Hematopoietic multipotent progenitor cell treated with erythropoietin and hydrocortisone succinate and interleukin-3 and kit ligand, for 4 days (in vitro differentiated cells): ENCODE measurements at places on chromosomes 12 and 14.

DNA sequence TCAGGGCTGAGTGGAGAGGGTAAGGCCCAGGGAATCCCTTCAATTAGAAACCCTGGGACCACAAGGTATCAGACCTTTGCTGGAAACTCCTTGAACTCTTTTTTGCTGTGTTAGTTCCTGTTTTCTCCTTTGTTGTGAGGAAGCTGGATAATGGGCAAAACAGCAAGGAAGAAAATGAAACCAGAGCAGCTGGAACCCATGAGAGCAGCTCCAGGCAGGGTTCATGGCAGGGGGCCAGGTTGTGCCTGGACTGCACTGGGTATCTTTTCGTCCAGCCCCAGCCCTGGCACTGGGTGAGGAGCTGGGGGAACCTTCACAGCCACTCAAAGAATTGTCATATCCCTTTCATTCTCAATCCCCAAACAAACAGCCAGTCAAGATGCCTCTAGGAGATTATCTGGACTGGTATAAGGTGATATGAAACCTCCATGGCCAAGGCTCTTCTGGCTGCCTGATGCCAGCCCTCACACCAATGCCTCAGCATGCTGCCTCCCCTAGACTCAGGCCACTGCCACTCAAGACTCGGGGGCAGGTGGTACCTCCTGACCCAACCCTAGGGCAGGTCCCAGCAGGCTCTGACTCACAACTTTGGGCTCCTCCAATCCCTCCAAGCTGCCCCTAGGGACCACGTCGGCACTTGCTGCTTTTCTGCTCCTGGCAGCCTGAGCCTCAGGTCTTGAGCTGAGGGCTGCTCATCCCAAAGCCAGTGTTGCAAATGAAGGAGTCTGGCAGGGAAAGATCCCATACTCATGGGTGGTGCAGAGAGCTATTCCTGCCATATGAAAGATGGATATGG, 16.5 kb downstream of the FAM186B start:
- peak; percentile 73 for DNase-seq

GRCh38 chr12:8828257-8829124, 6.1 kb downstream of the A2ML1 start:
- DNase-seq, result peak; percentile 17

DNA sequence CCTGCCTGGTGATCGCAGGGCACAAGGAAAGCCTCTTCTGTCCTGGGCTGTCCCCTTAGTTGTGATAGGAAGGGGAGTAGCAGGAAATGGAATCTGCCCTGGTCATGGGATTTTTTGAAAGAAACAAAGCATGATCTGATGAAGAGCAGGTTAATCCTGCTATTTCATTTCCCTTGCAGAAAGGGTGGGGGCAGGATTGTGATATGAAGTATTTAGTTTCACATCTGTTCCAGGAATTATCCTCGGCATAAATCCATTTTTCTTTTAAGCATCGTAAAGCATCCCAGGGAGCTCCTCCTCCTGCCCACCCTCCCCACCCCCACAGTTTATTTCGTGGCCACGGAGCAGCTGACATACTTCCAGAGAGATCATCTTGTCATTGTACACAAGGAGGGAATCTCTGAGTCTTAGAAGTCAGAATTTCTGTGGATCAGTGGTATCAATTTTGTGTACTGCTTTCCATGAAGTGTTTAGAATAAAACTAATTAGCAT, 53.1 kb downstream of the TGFB3 start:
- no peak for DNase-seq

GRCh38 chr12:12890543-12891079, 751 bp upstream of the GPRC5A start:
- DNase-seq, result peak; percentile 53

DNA sequence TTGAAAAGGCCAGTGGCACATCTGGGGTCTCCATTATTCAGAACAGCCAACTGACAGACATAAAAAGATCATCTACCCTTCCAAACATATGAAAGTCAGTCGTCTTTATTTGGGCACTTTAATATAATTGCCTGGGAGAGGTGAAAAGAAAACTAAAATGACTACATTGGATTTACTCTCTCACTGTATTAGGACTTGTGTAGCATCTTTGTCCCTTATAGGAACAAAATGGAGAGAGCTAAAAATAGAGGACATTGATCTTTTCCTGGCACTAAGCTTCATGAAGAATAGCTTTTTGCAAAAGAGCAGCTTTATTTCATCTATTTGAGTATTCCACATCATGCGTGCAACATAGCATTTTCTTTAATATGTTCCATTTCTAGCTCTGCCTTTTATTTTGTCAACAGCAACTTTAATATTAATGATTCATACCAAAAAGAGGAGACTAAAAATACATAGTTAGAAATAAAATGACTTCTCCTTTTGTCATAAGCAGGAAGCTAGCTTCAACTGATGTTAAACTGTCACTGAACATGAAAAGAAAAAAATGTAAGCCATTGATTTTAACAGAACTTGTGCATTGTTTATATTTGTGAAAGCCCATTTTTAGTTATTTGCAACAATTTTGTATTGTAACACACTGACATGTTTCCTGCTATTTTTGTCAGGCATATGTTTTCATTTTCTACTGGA, 254.6 kb downstream of the SEC23A start:
- peak; percentile 38 for DNase-seq

DNA sequence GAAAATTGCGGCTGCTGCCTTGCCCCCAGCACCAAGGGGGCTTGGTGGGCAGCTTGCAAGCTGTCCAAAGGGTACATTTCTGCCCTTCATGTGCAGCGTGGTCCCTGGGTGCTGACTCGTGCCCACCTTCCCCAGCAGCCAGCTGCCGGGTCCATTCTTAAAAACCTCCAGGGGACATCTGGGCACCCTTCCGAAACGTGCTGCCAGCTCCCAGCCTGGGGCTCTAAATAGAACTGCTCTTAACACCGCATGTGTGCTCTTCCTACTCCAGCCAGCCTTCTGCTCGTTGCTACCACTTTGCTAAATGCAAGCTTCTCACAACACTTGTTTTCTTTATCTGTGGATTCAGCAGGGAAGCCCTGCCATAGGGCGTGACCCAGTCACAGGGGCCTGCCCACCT, 66.0 kb downstream of the RIMBP2 start:
- DNase-seq, result no peak

- no peak for DNase-seq
Observed at GRCh38 chr12:94534774-94535509, 75.3 kb upstream of the CEP83 start.

- DNase-seq, result peak; percentile 74
Observed at GRCh38 chr14:90758959-90759358, 57.3 kb downstream of the TTC7B start.

DNA sequence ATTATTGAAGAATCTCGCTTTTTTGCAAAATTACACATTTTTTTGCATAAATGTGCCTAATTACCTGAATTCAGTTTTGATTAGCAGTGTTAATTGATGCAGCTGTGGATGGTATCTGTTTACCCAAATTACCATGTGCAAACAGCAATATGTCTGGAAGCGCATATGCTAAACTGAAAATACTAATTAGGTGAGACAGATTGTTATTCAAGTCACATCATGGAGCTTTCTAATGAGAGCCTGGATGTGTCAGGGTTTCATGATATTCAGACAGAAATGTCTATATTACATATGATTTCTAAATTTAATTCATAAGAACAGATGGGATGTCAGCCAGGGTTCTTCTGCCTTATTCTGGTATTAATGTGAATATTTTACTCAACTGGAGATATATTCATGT, 74.9 kb downstream of the RMST start:
- no peak for DNase-seq

- DNase-seq, result no peak
Observed at GRCh38 chr14:88863167-88863566, 38.7 kb downstream of the TTC8 start.

DNA sequence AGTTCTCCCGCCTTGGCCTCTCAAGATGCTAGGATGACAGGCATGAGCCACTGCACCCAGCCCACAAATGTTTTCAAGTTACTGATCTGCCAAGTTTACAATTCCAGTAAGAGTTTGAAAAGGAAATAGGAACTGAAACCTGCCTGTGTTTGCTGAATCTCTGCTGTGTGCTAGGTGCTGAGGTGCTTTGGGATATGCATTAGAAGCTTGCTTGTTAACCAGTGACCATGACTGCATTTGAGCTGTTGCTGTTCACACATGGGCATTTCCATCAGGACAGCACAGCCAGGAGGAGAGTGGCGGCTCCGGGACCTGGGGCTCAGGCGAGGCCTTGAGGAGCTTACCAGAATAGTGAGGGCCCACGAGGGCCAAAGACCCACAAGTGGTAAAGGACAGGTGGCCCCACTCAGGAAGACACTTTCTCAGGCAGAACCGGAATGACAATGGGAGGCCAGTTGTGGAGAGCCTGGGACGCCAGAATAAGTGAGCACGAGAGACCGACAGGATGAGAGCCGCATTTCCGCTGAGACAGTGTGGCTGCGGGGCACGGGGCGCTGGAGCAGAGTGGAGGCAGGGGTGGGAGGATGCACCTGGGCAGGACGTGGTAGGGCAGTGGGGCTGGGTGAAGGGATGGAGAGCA, 54.5 kb upstream of the MMP17 start:
- no peak for DNase-seq

DNA sequence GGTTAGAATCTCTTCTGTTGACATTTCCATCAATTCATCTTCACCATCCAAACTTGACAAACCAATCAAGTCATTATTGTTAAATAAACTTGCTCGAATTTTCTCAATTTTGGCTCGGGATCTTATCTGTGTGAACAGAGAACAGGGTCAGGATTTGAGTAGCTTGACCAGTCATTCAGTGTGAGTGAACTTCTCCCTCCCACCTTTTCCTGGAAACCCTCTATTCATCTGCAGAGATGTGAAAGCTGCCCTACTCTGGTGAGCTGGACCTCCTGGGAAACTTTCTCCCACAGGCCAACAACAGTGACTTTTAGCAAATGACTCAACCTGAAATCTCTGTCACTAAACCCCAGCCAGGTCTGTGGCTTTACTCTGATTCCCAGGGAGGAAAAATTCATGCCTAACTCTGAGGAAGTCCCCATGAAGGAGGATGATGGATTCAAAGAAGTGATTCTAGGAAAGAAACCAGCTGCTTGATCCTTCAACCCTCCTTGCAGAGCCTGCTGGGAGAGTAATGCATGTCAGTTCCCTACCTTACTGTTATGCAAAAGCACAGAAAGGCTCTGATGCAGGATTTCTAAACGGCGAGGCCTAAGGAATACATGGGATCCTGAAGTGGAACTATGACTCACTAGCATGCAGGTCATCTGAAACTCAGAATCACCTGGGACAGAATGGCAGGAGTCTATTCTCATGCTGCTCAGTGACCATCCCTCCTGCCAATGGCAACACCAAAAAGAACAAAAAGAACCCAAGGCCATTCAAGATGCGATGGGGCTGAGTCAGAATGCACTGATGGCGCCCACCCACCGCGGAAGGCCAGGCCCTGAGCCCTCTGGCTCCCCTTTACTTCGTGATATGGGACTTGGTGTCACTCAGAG, 58.0 kb downstream of the TRAFD1 start:
- no peak for DNase-seq

- peak; percentile 83 for DNase-seq
Observed at GRCh38 chr14:73173092-73173735, 36.9 kb downstream of the PSEN1 start.

DNA sequence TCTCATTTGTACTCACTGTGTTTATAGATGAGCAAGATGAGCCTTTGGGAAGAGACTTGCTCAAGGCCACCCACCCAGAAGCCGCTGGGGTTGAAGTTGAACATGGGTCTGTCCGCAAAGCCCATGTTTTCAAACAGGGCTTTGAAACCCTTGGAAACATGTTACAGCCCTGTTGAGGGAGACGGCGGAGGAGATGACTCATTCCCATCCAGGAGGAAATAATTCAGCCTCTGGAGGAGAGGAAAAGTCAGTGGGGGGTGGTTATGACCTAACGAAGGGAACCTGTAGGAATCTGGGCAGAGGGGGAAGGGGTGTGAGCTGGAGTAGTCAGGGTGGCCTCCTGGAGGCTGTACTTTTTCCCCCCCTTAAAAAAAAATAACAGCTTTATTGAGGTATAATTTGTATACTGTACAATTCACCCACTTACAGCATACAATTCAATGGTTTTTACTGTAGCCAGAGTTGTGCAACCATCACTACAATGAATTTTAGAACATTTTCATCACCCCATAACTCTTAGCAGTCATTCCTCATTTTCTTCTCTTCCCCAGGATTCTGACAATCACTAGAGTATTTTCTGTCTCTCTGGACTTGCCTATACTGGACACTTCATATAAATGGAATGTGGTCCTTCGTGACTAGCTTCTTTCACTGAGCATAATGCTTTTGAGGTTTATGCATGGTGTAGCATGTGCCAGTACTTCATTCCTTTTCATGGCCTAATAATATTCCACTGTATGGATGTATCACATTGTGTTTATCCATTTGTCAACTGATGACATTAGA, 1.9 kb upstream of the RIN3 start:
- DNase-seq, result no peak

DNA sequence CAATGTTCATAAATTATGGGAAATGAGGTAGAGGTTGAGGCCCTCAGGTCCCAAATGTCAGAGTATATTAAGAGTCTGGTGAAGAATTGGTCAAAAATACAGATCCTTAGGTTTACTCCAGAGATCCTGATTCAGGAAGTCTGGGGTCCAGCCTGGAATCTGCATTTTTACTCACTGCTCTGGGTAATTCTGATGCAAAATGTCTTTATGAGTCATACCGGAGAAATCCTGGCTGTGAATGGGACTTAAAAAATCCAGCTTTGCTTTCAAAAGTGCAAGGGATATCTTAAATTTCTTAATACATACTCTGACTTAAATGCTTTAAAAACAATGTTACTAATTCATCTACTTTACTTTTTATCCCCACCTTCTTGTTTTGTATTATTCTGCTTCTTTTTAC, 74.5 kb downstream of the FERMT2 start:
- no peak for DNase-seq

- no peak for DNase-seq
Observed at GRCh38 chr14:95321693-95322455, 2.2 kb upstream of the CLMN start.

DNA sequence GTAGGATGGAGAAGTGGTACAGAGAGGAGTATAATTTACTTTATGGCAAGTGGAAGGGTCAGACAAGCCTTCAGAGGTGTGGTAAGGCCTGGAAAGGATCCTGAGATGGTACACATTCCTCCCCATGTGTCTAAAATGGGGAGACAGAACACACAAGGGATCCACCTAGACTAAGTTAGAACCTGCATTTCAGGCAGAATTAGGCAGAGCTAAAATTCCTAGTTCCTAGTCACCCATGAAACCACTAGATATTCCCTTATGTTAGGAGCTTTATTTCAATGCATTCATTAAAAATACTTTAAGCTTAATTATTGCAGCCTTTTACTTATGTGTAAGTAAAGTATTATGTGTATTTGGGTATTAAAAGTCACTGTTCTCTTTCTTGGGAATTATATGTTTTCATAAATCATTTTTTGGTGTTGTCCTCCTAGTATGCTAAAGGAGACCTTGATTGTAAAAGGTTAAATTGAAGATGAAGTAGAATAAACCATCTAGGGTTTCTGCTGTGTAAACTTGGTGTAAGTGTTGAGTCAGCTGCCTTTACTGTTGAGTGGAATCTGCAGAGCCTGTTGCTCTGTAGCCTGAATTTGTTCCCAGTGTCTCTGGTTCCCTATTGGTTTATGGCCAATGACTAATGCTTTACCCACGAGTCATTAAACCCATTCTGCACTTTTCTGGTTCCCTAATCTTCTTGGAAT, 423.2 kb downstream of the ATP23 start:
- DNase-seq, result no peak

- no peak for DNase-seq
Observed at GRCh38 chr14:74179856-74180255, 59.4 kb upstream of the VSX2 start.

- DNase-seq, result peak; percentile 71
Observed at GRCh38 chr12:110176745-110177144, 52.6 kb downstream of the IFT81 start.
